ENCODE measurements at places on chromosomes 6 and 20.

GRCh38 chr6:20538907-20539306 is 4.7 kb downstream of the CDKAL1 start:
- no peak for DNase-seq

DNA sequence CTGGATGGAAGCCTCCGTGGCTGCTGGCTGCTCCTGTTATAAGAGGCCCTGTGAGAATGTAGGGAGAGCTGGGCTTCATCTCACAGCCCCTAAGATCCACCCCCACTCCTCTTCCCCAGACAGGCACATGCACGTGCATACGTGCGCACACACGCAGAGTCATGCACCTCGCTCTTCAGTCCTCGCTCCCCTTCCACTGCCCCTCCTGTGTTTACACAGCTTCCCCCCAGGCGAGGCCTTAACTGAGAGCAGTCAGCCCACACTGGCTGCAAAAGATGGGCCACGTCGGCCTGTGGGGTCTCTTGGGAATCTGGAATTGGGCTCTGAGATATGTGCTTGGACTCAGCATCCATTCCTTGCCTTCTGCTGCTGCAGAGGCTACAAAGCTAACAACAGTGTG is 35.2 kb upstream of the MLN start:
- no peak for DNase-seq

DNA sequence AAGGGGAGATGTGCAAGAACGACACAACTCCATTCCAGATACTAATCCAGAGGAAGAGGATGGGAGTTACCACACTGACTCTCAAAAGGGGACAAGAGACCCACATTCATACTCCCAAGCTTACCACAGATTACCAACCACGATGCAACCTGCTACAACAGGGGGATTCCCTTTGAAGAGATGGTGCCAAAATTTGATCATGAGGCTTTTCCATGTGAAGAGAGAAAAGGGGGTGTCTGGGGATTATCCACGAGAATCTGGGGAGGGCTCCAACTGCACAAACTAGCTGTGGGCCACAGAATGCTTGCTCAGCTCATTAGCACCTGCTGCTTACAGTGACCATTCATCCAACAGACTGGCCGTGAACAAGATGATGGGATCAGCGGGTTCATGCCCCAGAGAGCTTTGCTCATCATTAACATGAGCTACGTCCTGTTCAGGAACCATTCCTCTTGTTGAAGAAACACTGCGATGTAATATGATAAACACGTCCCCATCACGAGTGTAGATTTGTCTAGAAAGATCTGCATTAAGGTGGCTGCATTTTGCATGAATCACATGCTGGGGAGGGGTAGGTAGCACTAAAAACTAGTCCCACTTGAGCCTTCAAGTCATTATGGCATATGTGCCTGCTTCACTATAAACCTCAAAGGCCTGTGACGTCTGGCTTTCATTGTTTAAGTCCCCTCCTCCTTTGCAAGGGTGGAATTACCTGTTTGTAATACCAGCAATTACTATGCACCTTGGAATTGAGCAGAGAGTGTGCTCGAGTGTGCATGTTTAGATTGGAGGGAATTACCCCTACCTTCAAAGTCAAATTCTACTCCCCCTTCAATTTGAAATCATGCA is 4.0 kb downstream of the PLAGL2 start:
- DNase-seq = no peak

DNA sequence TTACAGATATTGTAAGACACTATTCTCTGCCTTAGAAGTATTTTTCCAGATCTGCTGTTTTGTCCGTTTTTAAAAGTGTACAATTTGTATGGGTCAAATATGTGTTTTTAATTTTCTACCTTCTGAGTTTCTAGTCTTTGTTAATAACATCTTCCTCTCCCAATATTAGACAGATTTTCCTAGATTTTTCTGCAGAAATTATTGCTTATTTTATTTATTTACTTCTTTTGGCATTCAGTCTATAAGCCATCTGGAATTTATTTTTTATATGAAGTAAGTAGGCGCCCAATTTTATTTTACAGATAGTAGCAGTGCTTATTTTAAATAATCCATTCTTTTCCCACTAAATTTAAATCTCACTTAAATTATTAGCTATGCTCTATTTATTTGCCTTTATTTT is 103.1 kb upstream of the PLEKHG1 start:
- DNase-seq = no peak

DNA sequence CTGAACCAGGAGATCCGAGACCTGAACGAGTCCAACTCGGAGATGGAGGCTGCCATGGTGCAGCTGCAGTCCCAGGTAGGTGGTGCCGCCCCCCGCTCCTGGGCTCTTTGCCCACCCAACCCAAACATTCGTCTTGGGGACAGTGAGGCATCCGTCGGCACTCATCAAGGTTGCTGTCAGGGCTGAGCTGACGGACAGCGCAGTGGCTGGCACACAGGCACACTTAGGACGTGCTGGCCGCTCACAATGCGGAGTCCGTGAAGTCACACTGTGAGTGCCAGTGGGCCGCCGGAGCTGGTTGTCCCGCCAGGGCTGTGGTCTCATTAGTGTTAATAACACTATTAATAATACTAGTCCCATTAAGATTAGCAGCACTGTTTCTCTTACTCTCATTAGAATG is 18.2 kb upstream of the PCMTD2 start:
- DNase-seq = no peak

DNA sequence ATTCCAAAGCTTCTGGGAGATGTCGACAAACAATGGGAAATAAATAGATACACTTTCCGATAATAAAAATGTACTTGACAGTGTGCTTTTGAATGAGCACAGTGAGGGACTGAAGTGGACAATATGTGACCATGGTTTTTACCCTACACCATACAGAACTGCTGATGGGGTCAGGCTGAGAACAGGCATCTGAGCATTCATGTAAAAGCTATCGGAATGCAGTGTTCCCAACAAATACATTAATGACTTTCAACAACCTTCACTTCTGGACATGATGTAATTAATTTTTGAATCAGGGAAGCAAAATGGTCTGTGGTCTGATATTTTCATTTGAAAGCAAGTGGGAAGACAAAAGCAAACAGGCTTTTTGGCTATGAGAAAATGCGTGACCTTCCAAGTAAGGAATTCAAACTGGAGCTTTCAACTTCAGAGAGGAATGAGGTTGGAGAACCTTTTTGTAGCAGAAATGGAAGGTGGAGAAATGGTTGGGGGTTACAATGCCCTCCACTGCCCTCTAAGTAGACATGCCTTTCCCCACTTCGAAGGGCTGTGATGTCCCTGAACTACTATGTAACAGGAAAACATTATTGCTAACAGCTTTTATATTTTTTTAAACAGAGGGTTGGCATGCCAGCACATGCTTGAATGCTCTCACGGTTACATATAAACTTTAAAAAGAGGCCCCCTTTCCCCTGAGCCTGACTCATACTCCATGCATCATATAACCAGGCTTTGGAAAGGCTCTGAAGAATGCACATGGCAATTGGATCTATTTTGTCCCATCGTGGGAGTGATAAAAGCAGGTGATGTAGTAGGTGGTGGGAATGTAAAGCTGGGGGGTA is 203.5 kb upstream of the CITED2 start:
- no peak for DNase-seq

DNA sequence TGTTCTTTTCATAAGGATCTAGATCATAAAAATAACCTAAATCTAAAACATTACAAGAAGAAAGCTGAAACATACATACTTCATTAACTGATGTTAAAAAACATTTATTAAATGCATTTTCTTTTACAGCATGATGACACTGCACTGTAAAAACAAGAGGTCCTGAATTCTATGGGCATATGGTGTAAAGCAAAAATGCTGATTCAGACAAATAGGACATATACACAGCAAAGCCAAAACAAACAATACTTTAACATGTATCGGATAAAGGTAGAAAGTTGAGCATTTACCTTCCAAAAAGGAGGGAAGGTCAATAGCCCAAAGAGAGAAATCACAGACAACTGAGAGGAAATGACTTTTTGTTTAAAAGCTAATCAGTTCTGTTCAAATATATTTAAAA is 221.5 kb downstream of the RNGTT start:
- no peak for DNase-seq

DNA sequence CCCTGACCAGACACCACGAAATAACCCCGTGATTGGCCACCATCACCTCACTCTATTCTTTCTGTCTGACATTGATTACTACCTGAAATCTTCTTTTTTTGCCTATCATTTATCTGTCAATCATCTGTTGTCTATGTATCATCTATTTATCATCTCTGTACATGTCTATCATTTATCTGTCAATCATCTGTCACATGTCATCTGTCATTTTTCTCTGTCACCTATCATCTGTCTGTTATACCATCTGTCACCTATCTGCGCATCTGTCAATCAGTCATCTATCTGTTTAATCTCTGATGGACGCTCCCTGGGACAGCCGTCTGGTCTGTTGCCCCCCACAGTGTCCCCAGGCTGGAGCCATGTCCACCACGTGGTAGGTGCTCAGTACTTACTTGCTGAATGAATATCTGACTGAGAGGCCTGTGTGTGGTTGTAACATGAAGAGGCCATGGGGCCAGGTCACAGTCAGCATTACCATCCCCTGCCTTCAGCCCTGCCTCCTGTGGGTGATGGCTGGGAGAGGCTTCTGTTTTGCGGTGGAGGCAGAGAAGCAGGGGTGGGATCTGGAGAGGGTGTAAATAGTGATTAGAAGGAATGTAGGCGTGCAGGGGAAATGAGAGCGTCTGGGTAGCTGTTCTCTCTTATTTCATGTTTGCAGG is 302.7 kb downstream of the QKI start:
- no peak for DNase-seq

DNA sequence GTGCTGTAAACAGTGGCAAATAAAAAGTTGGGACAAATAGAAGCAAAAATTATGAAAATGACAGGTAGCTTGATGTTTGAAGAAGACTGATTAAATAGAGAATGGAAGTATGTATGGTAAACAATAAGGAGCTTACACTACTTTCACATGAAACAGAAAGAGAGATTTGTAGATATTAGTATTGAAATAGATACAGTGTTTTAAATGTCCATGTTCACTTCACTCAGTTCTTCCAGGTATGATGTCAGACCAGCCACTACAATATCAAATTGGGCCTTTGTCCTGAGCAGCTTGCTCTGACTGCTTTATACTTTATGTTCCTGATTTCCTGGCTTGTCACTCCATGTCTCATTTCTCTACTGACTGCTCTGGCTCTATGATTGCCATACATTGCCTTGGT is 107.5 kb downstream of the CENPW start:
- DNase-seq = no peak

GRCh38 chr20:48999890-49000870 is 45.9 kb upstream of the CSE1L start:
- no peak for DNase-seq

GRCh38 chr20:47278907-47279348 is 77.6 kb downstream of the ZMYND8 start:
- DNase-seq = no peak

Data from Peyer's patch (tissue), 4 donors.